ENCODE measurements at places on chromosomes 6 and 20.

DNA sequence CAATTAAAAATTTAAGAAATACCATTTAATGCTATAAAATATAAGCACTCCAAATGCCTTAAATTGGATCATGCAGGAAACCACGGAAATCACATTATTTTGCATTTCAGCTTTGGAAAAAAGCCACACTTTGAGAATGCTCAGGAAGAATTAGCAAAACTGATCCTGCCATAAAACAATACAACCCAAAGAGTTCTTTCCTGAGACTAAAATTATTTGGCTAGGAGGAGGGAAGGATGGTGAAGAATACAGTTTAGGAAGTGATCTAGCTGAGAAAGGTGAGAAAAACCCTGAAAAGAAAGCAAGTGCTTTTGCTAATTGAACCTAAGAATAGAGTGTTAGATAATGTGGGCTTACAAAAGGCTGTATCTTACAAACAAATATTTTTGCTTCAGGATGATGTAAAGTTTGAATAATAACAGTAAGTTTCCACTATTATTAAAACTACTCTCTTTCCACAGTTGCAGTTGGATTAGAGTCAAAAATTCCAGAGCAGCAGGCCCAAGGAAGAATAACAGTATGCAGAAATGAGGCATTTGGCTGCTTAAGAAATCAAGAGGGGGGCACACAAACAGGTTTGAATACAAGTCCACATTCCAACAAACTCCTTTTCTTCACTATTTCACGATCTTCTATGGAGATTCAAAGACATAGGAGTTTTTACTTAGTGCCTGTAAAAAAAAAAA, 565.4 kb downstream of the RFPL4B start:
- no peak for DNase-seq

DNA sequence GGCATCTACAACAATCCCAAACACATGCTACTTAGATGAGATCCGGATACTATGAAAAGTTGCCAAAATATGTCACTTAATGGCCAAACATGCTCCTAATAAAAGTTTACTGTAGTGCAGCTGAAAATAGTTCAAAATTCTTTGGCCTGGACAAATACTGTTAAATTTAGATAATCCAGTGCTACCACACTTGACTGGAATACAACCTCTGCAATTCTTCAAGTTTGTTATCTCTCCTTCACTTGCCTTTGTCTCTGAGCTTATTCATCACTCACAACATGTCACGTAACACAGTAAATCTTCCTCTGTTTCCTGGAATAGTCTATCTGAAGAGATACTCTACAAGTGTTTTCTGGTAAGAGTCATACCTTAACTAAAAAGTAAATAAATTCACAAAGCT, 10.5 kb upstream of the PLN start:
- DNase-seq = no peak

- DNase-seq = no peak
These were observed 193.6 kb downstream of the NKAIN2 start for GRCh38 chr6:123997223-123997622.

- no peak for DNase-seq
These were observed 363.3 kb downstream of the KIF16B start for GRCh38 chr20:16209951-16210361.

DNA sequence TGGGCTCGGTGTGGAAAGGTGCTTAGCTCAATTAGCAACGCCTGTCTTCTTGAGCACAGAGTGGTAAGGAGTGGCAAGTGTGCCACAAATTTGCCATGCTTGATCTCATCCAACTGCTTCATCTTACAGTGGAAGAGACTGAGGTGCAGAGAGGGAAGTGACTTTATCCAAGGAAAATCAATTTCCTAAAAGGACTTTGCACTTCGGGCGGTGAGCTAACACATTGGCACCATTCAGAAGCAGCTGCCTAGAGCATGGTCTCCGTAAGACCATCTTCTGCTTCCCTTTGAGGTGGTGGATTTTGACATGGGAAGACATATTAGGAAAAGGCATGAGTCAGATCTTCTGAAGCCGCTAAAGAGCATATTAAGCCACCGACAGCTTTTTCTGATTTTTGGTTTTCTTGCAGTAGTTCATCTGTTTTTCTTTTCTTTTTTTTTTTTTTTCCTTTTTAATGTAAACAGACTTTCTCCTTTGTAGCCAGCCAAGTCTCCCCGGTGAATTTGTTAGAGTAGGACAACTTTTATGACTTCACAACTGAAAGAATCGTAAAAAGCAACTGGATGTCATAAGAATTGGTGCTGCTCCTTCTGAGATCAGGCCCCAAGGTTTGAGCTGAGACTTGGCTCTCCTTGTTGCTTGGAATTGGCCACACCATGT, 273.2 kb downstream of the CDC5L start:
- no peak for DNase-seq

GRCh38 chr6:125377621-125378020, 75.9 kb upstream of the HDDC2 start:
- DNase-seq = no peak

GRCh38 chr6:54680531-54680930, 166.0 kb upstream of the FAM83B start:
- no peak for DNase-seq

DNA sequence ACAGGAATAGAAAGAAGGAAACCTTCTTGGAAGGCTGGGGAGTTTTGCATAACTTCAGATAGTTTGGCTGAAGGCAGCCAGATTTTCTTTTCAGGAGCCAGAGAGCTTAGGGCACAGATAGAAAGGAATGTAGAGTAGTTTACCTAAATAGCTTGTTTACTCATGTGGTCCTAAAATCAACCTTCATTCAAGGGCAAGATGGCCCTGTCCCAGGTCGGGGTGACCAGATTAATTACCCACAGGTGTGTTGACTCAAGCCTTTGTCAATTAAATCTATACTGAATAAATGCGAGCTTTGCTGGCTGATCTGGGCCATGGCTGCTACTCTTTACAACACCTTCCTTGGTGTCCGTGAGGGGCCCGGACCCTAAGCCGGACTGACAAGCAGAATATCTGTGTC, 792.0 kb upstream of the MAN1A1 start:
- no peak for DNase-seq

All from coronary artery (tissue), 2 donors.